Common myeloid progenitor, CD34-positive (primary cell): ENCODE measurements at places on chromosomes 12 and 14.

DNA sequence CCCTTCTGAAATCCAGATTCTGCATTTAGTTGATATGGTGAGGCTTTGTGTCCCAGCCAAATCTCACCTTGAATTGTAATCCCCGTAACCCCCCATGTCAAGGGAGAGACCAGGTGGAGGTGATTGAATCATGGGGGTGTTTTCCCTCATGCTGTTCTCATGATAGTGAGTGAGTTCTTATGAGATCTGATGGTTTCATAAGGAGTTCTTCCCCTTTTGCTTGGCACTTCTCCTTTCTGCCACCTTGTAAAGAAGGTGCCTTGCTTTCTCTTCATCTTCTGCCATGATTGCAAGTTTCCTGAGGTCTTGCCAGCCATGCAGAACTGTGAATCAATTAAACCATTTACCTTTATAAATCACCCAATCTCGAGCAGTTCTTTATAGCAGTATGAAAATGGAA lies 23.1 kb upstream of the C12orf42 start:
- DNase-seq: peak; percentile 46

GRCh38 chr12:64678248-64678647 lies 68.0 kb downstream of the RASSF3 start:
- DNase-seq: no peak

DNA sequence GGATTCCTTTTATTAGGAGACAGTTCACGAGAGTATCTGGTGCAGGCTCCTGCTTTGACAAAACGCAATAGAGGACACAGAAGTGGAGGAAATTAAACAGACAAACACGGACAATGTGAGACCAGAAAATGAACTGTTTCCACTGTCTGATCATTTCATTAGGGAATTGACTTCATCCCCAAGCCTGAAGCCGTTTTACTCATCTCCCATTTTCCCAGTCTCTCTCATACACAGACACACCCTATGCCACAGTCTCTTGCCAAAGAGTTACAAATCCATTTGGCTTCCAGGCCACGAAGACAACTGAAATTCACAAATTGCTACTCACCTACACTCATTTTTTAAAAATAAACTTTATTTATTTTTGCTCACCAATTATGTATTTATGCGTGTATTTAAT lies 1087.8 kb upstream of the TMEM132C start:
- no peak for DNase-seq

- no peak for DNase-seq
Observed at GRCh38 chr14:23401291-23401690, 6.8 kb downstream of the MYH6 start.

- no peak for DNase-seq
Observed at GRCh38 chr12:44223736-44224135, 387.9 kb downstream of the TMEM117 start.
